ENCODE measurements at places on chromosomes 2 and 18.

DNA sequence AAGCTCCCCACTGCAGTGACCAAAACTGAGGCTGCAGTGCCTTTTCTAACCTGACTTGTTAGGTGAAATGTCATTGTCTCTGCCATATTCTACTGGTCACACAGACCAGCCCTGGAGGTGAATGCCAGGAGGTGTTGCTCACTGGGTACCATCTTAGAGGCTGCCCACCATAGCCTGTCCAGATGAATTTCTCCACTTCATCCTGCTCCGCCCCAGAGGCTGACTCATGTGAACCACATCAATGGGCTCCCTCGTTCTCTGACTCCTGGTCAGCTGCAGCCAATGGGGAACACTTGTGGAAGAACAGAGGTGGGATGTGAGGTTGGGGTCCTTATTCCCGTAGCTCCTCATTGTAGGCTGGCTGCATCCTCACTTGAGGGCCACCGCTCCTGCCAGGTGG lies 3.4 kb upstream of the NARS1 start:
- DNase-seq: no peak

GRCh38 chr2:40412456-40412855 lies 39.4 kb downstream of the SLC8A1 start:
- DNase-seq: no peak

DNA sequence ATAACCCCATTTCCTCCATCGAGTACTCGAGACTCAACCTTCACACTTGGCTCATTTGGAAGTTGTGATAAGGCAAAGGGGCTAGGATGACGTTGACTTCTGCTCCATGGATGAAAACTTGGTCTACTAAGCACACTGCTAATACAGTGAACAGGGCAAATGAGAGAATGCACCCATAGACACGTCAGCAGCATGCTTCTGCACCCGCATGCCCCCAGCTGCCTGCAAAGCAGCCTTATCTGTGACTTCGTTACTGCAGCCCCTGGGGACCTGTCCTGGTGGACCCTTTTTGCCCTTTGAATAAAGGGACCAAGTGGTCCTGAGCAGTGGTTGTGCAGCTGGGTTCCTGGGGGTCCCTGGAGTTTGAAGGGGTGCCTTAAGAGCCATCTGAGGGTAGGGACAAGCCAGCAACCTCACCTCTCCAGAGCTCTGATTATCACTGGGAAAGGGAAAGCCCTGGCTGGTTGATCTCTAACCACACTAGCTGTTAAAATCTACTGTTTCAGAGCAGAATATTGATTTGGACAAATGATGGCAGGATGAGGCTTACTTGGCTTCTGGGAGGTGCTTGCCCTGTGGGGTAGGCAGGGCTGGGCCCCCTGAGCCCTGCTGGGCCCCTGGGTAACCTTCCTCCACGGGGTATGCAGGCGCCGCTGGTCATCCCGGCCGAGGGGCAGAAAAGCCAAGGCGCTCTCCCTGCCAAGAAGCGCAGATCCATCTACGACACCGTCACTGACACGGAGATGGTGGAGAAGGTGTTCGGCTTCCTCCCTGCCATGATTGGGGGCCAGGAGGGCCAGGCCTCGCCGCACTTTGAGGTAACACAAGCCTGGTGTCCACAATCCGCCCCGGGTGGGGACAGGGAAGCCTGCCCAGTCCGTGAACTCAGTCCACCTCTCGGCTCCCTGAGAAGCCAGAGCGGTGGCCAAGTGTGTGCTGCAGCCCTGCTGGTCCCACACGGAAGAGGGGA lies 37.6 kb upstream of the GPR17 start:
- DNase-seq: no peak

- no peak for DNase-seq
Measured at GRCh38 chr2:236694146-236694888, 124.7 kb downstream of the ACKR3 start.

DNA sequence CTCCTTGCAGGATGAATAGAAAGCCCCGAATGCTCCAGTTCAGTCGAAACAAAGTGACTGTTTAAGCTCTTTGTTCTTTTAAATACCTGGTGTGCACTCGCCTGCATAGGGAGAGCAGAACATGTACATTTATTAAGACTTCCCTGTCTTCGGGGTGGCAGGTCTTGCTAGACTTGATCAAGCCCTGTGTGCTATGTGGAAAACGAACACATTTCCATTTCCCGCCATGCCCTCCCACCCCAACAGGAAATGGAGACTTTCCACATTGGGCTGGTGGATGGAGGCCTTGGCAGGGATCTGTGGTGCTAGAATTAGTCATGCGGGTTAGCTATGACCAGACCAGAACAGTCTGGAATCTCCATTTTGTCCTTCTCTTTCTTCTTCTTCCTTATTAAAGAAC lies 321.0 kb upstream of the THSD7B start:
- no peak for DNase-seq

- DNase-seq: no peak
Measured at GRCh38 chr2:200525066-200525465, 941 bp upstream of the SGO2 start.

GRCh38 chr2:142435847-142436246 lies 305.0 kb upstream of the LRP1B start:
- DNase-seq: no peak

GRCh38 chr2:73890301-73891092 lies 2.3 kb upstream of the ACTG2 start:
- DNase-seq: no peak

GRCh38 chr2:202337706-202338346 lies 38.3 kb upstream of the BMPR2 start:
- DNase-seq: no peak

- DNase-seq: no peak
Measured at GRCh38 chr2:216425008-216425787, 12.9 kb downstream of the SMARCAL1 start.

- no peak for DNase-seq
Measured at GRCh38 chr2:49026706-49027105, 127.6 kb downstream of the FSHR start.

DNA sequence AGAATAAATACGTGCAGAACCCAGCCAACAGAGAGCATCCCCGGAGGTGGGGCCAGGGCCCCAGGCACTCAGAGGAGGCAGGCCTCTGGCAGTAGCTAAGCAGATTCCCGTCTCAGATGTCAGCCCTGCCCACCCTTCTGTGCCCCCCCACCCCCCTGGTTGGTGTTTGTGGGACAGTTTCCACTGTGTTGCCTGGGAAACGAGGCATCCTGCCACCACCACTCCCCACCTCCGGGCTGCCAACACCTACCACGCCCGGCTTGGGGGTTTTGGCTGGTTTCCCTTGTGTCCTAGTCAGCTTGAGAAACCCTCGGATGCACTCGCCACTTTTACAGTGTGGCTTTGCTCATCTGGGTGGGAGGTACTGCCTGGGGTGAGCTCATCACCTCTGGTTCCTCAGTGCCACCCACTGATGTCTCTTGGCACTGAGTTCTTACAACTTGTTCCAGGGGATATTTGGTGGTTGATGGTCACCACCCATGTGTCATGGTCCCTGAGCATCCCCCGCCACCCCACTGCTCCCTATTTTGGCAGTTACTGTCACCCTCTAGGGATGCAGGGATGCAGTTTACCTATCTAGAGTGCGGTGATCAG lies 72.4 kb upstream of the YWHAQ start:
- peak; percentile 97 for DNase-seq

DNA sequence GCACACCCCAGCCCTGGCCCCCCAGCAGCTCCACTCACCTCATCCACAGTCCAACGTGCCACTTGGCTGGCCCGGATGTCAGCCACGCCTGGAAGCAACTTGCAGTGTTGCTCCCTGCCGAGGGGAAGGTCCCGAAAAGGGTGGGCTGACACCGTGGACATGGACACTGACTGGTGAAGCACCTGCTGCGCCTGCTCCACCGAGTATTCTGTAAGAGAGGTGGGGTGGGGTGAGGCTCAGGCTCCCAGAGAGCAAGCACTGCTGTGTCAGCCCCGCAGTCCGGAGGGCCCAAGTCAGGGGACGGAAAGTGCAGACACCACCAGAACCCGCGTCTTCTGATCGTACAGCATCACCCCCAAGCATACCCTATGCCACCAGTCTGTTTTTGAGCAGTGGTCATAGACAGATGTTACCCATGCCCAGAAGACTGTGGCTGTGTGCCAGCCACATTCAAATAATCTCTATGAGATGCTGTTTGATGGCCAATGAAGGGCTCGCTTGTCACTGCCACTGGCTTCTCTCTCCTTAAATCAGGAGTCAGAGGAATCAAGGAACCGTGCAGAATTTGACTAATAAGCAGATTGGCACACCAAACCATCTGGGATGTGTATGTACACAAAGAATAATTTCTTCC lies 74.2 kb upstream of the TMEM200C start:
- peak; percentile 61 for DNase-seq

DNA sequence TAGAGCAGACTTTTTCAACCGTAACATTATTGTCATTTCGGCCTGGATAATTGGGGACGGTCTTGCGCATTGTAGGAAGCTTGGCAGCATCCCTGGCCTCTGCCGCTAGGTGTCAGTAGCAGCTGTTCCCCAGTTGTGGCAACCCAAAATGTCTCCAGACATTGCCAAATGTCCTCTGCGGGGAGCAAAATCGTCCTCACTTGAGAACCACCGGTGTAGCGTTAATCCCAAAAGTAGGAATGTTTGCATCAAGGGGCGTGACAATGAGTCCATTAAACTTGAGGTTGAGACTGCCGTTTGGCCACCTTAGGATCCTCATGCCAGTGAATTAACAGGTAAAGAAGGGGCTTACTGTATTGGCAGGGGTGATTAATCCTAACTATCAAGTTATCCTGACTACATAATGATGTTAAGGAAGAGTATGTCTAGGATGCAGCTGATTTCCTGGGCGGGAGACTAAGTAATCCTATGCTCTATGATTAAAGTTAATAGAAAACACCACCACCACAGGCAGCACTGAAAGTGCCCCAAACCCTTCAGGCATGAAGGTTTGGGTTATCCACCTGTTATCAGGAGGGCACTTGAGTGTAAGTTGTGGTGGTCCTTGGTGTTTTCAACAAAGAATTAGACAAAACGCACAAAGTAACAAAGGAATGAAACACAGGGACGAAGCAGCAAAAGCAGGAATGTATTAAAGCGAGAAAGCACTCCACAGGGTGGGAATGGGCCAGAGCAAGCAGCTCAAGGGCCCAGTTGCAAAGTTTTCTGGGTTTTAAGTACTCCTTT lies 4.9 kb upstream of the ZC3H8 start:
- DNase-seq: peak; percentile 74

- DNase-seq: no peak
Measured at GRCh38 chr2:8517850-8518498, 163.9 kb upstream of the ID2 start.

DNA sequence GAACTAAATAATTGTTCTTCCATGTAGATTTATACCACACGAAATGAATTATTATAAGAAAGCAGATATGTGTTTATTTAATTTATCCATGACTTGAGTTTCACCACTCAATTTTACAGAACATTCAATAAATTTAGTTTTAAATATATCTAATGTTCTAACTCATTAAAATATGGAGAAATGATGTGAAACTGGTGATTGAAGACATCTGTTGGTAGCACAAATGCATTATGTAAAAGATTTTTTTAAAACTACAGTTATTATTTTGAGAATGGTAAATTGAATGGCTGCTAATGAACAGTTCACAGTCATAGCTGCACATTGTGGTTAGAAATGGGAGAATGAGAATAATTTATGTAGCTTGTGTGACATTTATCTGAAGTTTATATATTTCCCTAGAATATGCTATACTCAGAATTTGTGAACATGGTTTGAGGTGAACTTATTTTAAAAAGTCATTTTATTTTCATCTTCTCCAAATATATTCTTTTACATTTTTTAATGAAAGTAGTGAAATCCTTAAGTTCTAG lies 203.5 kb downstream of the DPP4 start:
- no peak for DNase-seq

DNA sequence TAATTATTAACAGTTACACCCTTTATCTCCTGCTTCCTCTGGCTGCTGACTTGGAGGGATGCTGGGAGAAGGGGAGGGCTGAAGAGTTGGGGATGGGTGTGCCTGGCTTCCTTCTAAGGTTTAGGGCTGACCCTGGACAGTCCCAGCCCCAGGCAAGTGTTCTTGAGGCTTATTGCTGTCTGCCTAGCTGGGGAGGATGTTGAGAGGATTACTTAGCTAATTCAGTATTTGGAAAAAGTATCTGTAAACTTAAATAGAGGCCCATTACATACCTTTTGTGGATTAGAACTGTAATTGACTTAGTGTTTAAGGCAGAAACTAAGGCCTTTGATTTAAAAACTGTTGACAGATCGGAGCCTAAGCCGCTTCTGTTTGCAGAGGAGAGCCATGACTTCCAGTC lies 67.6 kb downstream of the AGAP1 start:
- DNase-seq: no peak

DNA sequence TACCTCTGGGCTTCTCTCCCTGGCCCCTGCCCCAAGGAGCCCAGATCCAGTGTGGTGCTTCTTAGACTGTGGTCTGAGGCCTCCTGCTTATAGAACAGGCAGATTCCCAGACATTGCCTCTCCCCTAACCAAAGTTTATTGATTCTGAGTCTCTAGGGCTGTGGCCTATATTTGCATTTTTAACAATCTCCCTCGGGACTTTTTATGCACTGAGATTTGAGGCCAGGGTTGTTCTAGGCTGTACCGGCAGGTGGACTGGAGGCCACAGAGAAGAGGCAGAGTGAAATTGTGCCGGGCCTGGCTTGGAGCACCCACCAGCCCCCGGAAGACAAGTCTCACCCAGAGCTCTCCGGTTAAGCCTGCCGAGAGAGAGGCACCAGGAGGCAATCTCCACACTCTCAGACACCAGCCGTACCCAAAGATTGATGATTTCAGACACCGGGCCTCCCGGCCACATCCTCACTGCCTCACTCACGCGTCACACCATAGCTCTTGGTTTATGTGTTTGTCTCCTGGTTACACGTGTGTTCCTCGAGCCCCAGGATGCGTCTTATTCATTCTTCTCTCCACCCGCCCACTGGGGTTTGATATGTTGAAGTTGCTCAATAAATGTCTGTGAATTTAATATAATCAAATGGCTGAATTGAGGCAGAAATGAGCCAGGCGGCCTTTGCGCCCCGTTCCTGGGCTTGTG lies 203.7 kb downstream of the KLHL29 start:
- DNase-seq: no peak

- no peak for DNase-seq
Measured at GRCh38 chr2:105432044-105432399, 33.2 kb upstream of the FHL2 start.

- no peak for DNase-seq
Measured at GRCh38 chr2:230940471-230940815, 15.4 kb upstream of the GPR55 start.

GRCh38 chr18:30485078-30485477 lies 557.5 kb downstream of the DSC3 start:
- no peak for DNase-seq

- no peak for DNase-seq
Measured at GRCh38 chr18:3367491-3368091, 82.4 kb upstream of the TGIF1 start.

- no peak for DNase-seq
Measured at GRCh38 chr18:65869527-65869926, 118.7 kb downstream of the CDH7 start.

GRCh38 chr18:50797142-50797541 lies 22.7 kb downstream of the MRO start:
- no peak for DNase-seq

Measured in NCI-H1694 (cell line).